ENCODE measurements at places on chromosomes 11 and 22.
A peak's percentile ranks its signal among the peaks of the same experiment; 100 is the strongest.

DNA sequence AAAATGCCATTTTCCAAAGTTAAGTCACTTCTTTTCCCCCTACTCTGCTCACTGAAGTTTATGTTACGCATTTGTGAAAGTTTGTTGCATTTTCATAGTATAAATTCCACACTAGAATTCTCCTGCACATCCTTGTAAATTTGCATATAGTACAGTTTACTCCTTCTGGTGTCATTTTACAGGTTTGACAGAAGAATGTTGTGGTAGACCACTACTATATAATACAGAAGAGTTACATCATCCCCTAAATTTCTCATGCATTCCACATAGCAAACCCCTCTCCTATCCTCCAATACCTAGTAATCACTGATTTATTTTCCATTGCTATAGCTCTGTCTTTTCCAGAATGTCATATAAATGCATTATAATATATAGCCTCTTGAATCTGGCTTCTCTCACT lies 64.5 kb downstream of the CCDC73 start:
- no peak for DNase-seq

DNA sequence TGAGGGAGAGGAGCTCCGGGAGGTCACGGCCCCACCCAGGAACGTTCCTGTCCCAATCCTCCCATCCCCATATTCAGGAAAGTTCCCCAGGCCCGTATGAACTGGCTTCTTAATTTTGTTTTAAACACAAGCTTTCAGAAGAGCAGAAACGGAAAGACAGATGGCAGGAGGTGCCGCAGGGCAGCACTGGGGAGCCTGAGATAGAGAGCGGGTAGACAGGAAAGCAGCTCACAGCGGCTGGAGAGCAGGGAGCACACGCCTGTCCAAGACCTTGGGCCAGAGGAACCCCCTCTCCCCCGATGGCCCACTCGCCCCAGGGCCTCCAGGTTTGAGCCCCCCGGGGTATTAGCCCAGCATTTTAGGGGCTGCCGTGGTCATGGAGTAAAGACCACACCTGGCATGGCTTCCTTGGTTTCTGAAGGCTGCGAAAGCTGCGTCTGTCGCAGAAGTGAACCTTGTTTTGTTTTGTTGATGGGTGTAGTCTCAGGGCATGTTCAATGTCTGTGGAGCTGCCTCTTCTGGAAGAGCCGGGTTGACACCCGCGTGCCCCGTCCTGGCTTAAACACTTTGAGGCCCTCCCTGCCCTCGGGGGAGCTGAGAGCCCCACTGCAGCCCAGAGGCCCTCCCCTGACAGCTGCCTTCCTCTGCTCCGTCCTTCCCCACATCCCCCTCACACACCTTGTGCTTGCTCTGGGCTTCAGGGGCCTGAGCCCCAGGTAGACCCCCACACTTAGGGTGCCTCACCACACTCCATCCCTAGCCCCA lies 17.9 kb upstream of the KCNQ1OT1 start:
- DNase-seq = no peak

- no peak for DNase-seq
These were observed 19.5 kb upstream of the NTM start for GRCh38 chr11:131350872-131351271.

GRCh38 chr11:69327741-69328191 lies 33.8 kb downstream of the MYEOV start:
- no peak for DNase-seq

DNA sequence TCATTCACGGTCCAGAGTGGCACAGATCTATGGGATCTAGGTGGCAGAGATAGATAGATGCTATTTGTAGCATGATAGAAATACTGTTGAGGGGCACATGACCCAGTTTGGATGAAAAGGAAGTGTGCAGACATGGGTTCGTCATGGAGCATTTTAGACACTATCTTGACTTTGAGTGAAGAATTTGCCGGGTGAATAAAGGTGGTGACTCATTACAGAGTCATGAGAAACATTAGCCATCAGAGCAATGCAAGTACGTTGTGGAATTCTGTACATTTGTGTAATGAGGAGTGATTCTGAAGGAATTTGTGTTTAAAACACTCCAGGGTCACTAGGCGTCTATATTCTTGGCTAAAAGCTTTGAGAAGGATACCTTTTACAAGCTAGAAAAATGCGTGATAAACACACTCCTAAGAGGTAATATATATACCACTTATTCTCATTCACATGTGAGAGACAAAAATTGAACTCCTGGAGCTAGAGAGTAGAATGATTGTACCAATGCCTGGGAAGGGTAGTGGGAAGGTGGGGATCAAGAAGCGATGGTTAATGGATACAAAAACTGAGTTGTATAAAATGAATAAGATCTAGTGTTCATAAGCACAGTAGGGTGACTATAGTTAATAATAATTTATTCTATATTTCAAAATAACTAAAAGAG lies 593.7 kb upstream of the LUZP2 start:
- DNase-seq = no peak

DNA sequence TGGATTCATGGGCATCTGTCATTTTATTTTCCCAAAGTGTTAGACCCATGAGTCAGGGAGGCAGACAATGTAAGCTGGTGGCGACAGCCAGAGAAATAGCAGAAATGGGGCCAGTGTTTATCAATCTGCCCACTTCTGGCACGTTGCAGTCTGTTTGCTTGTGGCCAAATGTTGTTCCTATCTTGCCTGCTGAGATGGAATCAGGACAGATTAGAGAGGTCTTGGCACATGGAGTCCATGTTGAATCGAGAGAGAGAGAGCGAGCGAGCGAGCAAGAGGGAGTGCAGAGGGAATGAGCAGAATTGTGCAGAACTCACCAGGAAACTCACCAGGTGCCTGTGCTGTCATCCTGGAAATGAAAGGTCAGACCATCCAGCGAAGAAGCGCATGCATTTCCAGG lies 21.9 kb upstream of the PARVG start:
- no peak for DNase-seq

DNA sequence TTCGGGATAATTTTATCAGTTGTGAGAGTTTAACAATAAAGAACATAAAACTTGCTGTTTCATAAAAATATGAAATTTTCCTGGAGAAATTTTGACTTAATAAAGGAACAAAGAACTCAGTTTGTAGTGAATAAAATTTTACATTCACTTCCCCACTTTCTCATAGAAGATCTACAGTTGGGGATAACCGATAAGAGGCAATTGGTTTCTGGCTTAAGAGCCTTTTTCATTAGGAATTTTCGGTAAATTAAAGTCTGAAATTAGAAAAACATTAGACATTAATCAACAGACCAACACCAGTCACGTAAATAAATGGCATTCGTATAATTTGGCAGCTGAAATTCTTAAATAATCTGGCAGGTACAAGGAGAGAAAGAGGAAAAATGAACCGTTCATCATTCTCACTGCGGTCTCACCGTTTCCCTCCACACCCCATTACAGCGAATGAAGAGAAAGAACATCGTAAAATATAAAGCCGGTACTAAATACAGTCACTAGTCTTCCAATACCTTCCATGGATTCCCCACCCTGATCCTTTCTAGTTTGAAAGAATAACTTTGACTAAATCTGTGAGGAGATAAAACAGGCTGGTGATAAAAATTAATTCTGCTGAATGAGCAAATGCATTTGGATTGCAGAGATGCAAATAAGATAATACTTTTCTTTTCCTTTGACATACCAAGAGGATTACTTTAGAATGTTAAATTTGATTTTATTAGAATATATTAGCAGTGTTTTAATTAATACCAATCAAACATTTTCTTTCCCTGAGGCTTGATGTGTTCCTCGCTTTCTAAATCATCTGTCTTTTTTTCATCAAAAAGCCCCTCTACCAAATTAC lies 19.5 kb downstream of the BLID start:
- no peak for DNase-seq

- DNase-seq = no peak
These were observed 23.5 kb upstream of the OSBPL5 start for GRCh38 chr11:3188496-3189195.

DNA sequence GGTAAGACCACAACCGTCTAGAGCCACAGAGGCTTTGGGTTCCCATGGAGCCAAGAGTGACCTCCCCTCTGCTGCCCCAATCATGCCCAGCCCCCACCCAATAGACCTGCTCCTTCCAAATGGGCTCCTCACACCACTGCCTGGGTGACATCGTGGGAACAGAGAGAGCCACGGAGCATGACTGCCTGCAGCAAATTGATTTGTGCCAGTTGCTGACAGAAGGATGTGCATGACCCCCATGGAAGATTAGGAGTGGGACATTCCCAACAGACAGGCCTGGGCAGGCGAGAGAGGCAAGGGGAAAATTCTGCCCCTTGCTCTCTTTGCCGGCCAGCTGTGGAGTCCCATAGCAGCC lies 88.5 kb downstream of the TENM4 start:
- DNase-seq = no peak

- no peak for DNase-seq
These were observed 10.9 kb upstream of the MRPL23 start for GRCh38 chr11:1936072-1936780.

DNA sequence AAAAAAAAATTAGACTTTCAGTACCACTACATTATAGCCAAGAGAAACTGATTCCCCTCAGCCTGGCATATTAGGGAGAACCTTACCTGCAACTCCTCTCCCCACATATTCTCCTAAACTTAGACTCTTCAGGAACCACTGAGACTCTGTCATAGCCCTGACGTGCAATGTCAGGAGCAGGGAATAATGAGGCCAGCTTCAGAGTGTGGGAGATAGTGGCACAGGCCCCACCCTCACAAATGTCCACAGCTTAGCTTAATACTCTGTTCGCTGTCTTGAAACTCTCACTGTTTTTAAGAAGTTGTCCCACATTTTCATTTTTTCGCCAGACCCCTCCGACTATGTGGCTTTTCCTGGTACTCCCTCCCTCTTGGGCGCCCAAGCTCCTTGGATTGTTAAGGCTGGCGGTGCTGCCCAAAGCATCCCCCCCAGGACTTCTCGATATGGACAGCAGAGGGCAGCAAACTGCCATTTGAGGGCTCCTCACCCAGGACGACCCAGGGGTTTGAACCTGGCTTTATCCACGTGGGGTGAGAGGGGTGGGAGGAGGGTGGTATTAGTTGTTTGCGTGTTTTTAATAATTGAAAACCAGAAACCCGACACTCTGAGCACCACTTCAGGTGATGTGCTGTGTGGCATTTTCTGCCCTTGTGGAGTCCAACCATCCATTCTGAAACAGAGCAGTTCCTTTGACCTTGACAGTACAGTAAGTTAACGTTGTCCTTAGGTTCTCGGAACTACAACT lies 45.2 kb upstream of the RASSF10 start:
- DNase-seq = peak; percentile 20

DNA sequence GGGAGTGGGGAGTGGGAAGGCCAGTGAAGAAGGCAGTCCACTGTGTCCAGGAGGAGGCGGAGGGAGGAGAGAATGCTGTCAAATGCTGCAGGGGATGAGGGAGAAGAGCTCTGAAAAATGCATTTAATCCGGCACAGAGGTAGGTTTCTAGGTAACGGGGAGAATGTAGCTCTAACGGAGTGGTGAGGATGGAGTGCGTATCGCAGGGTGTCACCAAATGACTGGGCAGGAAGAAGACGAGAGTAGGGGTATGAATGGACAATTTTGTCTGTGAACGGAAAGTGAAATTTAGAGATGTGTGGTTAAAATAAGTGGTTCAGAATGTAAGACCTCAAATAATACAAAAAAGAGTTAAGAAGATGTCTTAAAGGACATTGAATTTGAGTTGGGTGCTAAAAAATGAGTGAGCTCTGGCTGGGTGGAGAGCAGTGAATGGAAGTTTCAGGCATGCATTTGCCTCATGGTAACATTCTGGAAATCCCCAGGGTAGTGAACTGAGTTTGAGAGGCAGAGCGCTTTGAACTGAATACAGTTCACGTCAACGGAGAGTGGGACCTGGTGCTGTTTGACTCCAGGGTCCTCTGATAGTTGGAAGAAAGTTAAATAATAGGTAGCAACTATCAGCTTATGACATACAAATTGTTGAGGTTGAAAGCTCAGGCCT lies 81.3 kb upstream of the CADM1 start:
- DNase-seq = no peak
